ENCODE measurements at places on chromosomes 6 and 20.

- no peak for DNase-seq
Measured at GRCh38 chr6:17197607-17198006, 83.6 kb upstream of the RBM24 start.

- peak; percentile 39 for DNase-seq
Measured at GRCh38 chr20:46031701-46032254, 2.8 kb downstream of the SLC12A5 start.

DNA sequence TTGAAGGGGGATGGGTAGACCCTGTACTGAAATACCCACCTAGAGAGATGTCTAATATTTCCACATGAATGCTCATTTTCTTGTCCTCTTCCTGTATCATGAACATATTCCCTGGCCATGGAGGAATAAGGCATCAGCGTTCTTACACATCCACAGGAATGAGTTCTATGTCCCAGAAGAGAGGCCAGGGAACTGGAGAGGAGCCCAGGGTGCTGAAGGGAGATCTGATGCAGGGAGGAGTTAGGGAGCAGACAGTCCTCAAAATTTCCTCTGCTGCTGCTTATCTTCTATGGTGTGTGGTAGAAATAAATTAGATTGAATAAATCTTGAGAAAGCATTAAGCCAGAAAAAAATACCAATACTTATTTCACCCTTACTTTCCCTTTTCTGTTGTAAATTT is 295.0 kb downstream of the KCNQ5 start:
- DNase-seq, result no peak

DNA sequence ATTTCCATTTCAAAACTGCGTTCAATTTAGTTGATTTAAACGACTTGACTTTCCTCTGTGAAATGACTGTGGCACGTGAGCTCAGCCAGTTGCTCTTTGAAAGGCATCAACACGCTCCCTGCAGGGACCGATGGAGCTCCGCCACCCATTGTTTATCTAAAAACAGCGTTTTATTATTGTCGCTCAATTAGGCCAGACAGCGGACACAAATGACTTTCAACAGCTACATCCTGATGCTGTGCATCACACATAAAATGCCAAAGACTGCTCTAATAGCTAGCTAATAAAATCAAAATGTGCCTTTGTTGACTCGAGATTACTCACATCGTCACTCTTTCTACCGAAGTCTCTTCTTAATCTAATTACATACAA is 332.5 kb downstream of the CD83 start:
- DNase-seq, result peak; percentile 37

DNA sequence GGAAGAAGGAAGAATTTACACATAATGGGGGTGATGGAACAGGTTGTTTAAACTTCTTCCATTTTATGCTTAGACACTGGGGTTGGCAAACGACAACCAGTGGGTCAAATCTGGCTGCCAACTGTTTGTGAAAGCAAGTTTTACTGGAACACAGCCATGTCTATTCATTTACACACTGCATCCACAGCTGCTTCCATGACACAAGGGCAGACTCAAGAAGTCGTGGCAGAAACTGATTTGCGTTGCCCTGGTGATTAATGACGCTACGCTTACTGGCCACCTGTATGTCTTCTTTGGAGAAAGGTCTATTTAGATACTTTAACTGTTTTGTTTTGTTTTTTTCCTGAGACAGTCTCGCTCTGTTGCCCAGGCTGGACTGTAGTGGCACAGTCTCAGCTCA is 19.0 kb downstream of the CTCFL start:
- DNase-seq, result no peak

- DNase-seq, result no peak
Measured at GRCh38 chr6:163290545-163291274, 123.8 kb upstream of the QKI start.

DNA sequence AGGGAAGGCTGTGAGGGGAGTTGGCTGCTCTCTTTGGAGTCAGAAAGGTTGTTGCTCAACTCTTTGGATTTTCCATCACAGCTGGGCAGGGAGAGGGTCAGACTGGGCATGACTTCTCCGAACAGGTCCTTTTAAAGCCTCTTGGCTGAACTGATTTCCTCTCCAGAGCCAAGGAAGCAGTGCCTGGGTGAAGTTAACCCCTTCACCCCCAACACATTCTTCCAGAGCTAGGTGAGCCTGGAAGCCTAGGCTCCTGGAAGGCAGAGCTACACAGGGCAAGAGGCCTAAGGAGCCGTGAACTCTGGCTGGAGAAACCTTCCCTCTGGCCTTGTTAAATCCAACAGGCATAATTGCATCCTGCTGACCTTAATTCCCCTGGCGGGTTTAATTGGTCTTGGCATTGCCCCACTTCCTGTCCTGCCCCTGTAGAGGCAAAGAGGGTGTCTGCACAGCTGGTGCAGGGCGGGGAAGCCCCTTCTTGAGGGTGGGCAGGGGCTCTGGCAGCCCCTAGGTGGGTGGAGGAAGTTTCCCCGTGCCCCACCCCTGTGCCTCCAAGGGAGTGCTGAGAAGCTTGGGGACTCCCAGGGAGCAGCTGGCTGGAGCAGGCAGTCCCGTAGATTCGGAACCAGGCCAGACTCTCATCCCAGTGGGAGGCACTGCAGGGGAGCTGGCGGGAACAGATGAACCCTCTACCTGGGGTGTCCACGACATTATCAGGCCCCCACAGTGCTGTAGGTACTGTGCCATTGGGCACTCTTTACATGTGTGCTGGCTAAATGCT is 3.6 kb upstream of the MYLK2 start:
- no peak for DNase-seq

- no peak for DNase-seq
Measured at GRCh38 chr6:170111141-170111664, 179.7 kb downstream of the DLL1 start.

DNA sequence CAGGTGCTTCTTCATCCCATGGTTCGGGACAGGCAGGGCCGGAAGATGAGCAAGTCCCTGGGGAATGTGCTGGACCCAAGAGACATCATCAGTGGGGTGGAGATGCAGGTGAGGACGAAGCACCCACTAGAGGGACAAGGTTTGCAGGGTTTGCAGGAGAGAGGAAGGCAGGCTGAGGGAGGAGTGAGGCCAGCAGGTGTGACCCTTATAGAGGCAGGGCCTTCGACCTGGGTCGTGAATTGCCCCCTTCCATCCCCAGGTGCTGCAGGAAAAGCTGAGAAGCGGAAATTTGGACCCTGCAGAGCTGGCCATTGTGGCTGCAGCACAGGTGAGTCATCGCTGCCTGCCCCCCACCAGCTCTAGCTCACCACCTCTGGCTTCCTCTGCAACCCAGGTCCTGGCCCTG is 8.4 kb downstream of the VARS2 start:
- DNase-seq, result no peak

DNA sequence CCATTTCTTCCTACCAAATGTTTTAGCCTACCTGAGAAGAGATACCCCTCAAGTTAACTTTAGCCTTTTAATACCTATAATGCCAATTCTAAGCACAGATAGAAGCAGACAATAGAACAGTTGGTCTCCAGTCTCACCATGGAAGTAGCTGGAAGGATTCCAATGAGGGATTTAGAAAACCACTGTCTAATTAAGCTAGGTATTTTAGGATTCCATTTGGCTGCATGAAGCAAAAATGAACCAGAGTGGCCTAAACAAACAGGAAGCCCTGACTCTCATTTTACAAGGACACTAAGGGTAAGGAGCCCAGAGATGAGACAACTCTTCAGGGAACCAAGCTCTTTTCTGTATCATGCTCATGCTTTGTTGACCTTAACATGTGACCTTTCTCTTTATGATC is 199.2 kb downstream of the ALDH8A1 start:
- no peak for DNase-seq

DNA sequence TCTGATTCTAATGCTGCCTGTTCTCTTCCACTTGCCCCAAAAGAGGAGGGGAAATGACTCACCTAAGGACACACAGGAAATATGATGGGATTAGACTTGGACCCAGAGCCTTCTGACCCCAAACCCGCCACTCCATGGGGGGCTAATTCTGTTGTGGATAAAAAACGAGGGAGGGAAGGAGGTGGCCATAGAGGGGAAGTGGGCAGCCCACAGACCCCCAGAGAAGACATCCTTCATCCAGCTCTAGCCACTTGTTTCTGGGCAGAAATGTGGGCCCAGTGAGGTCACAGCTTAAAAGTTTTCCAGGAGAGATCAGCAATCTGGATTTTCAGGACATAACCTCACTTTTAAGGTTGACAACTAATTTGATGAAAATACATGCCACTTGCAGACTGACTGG is 202.1 kb downstream of the ANKRD60 start:
- DNase-seq, result no peak

GRCh38 chr20:37527638-37528445 is at the start of gene BLCAP:
Gene BLCAP, minus strand, starts transcription at chr20:37527876. Its CDS starts 8,702 bp downstream, at chr20:37519174.
- DNase-seq, result peak; percentile 94

DNA sequence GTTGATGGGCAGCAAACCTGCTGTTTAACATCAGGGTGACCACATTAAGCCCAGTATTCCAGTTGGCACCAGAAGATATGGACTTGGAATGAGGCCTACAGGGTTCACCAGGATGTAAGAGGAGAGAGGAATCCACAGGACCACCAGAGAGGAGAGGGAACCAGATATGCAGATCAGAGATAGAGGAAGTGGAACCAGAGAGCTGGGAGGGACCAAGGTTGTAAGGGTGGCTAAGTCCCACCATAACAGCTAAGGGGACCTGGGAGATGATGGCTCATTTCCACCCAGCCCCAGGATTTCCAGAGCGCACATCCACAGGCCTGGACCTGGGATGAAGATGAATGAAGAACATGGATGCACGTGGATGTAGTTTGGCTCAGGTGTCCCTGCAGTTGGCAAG is 11.1 kb downstream of the BTN2A1 start:
- DNase-seq, result no peak

- no peak for DNase-seq
Measured at GRCh38 chr6:127786109-127786508, 114.7 kb downstream of the THEMIS start.

DNA sequence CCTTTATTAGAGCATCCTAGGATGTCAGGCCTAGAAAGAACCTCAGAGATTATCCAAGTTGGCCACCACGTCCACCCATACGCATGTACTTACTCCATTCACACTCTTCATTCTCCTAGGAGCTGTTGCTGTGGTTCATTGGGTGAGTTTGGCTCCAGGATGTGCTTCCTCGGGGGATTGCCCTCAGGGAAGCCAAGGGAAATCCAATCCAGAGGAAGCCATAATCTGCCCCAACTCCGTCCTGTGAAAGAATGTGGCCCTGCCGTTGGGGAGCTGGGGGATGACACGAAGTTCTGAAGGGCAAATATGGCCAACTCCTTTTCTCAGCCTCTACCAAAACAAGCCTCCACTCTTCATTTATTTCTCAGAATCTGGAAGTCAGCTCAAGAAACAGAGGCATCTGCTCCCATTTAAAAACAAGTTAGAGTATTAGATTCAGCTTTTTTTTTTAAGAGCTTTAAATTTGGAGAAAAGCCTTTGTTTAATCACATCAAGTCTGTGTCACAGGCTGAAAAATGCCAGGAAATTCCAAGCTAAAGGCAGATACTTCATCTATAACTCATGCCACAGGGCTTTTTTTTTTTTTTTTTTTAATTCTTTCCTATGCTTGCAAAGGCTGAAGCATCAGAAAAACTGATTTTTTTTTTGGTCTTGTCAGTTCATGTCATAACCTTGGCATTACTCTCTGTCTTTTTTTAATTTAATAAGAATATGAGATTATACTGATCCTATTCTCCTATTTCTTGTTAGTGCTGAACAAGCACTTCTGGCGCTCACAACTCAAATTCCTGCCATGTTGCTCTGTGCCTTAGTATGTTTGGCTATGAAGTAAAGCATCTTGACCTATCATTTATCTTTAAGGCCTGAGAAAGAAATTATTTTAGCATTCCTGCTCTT is 480.9 kb upstream of the MARCKS start:
- no peak for DNase-seq

- DNase-seq, result no peak
Measured at GRCh38 chr6:47084610-47085009, 42.5 kb upstream of the ADGRF1 start.

DNA sequence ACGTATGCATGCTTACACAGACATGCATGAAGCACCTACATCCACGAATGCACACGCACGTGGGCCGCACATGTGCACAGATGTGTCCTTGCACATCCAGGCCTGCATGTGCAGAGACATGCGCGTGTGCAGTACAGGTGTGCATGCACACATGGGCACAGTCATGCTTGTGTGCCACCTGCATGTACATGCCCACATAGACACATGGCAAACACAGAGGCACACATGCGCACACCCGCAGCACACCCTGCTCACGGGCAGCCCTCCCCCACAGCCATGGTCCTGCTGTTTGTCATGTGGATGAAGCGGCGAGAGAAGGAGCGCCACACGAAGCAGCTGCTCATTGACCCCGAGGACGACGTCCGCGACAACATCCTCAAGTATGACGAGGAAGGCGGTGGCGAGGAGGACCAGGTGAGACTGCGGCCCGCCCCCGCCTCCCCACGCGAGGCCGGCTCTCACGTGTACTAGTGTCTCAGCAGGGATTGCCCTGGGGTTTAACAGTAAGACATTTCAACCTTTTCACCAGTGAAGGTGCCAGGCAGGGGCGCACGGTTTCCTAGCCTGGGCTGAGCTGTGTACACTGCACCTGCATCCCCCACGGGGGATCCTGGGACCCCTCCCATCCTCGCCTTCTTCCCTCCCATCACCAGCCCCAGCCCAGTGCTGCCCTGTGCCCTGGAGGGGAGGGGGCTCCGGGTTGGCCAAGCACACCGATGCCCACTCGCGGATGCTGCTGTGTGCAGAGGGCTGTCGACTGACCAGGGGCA is 132.8 kb downstream of the TAF4 start:
- no peak for DNase-seq

GRCh38 chr6:81734081-81734480 is 18.4 kb downstream of the TENT5A start:
- no peak for DNase-seq

- no peak for DNase-seq
Measured at GRCh38 chr20:33917831-33918525, 75.7 kb upstream of the RALY start.

All from HEK293T (cell line).